ENCODE measurements at places on chromosomes 5 and 9.

DNA sequence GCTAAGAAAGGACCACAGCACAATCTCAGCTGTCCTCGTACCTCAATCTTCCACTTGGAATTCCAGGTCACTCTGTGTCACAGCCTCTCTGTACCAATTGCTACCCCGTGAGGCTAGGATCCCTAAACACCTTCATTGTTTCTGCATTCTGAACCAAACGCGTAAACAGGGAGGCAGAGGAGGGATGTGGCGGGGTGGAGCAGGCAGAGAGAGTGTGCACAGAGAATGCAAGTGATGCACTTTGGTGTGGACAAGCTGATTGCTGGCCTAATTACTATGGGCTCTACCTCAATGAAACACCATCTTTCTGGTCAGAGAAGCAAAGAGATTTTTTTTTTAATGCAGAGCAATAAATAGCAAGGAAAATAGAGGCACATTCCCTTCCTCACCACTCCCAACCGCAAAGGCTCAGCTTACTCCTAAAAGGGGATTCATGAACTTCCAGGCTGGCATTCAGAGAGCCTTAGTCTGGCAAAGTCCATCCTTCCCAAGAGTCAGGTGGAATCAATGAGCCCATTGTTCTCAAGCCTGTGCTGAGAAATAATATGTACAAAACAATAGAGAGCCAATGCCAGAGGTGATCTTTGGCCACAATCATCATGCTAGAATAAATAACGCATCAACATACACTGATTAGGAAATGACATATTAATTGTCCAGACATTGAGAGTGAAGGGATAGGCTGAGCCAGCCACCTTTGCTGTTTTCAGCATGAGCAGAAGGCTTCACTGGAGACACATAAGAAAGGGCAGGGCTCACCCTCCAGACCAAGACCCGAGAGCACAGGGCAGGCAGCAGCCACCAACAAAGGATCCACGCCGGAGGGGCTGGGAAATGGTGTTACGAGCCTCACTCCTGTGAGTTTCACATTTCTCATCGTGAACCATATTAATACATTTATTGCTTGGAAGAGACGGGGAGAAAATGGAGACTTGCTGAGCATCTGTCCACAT lies 278.8 kb downstream of the ENC1 start:
- DNase-seq: no peak

DNA sequence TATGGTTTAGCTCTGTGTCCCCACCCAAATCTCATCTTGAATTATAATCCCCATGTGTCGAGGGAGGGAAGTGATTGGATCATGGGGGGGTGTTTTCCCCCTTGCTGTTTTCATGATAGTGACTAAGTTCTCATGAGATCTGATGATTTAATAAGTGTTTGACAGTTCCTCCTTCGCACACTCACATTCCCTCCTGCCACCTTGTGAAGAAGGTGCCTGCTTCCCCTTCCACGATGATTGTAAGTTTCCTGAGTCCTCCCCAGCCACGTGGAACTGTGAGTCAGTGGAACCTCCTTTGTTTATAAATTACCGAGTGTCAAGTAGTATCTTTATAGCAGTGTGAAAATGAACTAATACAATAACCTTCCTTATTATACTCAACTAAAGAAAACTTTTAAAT lies 24.3 kb upstream of the TEX10 start:
- DNase-seq: no peak

DNA sequence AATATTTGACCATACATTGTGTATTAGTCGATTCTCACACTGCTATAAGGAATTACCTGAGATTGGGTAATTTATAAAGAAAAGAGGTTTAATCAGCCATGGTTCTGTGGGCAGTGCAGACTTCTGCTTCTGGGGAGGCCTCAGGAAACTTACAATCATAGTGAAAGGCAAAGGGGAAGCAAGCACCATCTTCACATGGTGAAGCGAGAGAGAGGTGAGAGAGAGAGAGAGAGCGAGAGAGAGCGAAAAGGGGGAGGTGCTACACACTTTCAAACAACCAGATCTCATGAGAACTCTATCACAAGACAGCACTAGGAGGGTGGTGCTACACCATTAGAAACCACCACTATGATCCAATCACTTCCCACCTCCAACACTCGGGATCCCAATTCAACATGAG lies 4.1 kb upstream of the GRAMD2B start:
- no peak for DNase-seq

DNA sequence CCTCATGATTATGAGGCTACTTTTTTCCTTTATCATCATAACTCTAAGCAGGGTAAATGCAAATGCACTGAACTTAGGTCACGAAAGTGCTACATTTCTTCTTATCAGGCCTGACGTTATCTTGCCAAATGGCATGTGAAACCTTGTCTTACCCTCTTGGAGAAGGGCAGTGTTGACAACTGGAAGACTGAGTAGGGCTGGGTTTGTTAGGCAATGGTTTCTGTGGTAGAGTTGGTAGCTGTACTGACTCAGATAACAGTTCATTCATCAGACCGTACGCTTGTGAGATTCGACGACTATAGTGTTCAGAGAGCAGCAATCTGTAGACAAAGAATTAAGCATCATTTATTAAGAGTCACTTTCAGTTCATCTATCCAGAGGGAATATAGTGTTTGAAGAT lies 127.7 kb downstream of the CPLANE1 start:
- no peak for DNase-seq

- DNase-seq: no peak
These were observed 18.5 kb upstream of the GNE start for GRCh38 chr9:36276781-36277181.

- DNase-seq: no peak
These were observed 16.7 kb upstream of the SLC25A51 start for GRCh38 chr9:37920471-37921167.

- no peak for DNase-seq
These were observed 299.7 kb downstream of the NPR3 start for GRCh38 chr5:33010846-33011245.

DNA sequence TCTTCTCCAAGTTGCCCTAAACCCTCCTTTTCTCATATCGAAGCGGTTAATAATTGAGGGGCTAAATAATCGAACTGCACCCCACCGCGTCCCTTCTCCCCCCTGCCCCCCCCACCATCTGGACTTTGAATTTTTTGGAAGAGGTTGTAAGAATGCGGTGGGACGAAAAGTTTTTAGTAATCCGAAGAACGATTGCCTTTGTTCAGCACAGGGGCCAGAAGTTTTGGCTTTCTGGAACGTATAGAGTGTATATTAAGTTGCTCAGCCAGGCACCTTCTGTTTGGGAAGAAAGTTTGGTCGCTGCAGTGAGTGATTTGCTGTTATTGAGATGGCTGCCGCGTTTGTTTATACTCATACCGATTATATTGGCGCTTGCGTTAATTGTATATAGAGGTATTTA lies 518 bp downstream of the ERBIN start:
- no peak for DNase-seq

- DNase-seq: no peak
These were observed 2.1 kb downstream of the EDIL3 start for GRCh38 chr5:84382363-84383295.

DNA sequence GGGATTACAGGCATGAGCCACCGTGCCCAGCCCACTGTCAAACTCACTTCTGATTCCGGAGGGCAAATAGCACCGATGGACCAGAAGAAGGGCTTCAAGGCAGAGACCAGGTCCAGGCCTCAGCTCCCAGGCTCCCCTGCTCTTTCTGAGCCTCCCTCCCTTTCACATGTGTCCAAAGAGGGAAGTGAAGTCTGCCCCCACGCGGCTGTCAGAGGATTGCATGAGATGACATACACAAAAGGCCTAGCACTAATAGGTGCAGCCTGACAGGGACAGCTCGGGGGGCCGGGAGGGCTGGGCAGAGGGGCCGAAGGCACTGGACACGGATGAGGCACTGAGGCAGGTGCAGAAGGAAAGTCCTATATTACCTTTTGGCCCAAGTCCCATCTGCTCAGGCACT lies 16.1 kb downstream of the FBP1 start:
- no peak for DNase-seq

- DNase-seq: no peak
These were observed 237.5 kb downstream of the CHSY3 start for GRCh38 chr5:130141659-130142320.

DNA sequence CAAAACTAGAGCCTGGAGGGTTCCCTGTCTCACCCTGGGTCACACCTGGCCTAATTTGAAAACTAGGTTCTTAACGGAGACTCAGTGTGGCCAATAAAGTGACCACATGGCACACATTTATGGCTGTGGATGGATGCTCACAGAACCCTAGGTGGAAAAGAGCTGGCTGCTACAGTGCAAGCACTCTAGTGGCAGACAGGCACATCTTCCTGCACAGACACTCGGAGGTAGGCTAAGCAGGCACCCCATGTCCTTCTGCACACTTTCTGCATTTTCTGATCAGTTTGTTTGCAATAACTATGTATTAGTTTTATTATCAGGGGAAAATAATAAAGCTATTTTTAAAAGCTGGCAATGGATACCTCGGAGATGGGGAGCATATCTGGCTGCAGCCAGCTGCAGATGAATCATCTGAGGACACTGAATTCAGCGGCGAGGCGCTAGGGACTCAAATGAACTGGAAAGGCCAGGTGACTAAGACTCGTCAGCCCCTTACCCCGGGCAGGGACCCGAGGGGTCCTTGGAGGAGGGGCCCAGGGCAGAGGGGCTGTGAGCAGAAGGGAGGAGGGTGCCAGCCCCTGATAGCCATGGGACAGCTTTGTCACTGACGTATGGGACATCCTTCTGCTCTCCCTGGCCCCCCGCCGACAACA lies 96.2 kb downstream of the OLFM1 start:
- no peak for DNase-seq

DNA sequence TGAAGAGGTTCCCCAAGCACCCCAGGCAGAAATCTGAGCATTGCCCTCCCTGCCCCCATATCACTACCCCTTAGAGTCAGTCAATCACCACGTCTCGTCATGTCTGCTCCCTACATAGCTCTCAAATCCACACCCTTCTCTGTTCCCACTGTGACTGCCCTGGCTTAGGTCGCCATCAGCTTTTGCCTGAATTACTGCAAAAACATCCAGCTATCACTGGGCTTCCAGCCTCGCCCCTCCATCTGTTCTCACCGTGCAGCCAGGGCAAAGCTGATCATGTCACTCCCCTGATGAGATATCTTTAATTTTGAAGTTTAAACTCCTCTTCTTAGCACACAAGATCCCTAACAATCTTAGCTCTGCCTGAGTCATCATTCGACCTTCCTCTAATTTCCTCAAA lies 89.6 kb upstream of the TBC1D2 start:
- no peak for DNase-seq

DNA sequence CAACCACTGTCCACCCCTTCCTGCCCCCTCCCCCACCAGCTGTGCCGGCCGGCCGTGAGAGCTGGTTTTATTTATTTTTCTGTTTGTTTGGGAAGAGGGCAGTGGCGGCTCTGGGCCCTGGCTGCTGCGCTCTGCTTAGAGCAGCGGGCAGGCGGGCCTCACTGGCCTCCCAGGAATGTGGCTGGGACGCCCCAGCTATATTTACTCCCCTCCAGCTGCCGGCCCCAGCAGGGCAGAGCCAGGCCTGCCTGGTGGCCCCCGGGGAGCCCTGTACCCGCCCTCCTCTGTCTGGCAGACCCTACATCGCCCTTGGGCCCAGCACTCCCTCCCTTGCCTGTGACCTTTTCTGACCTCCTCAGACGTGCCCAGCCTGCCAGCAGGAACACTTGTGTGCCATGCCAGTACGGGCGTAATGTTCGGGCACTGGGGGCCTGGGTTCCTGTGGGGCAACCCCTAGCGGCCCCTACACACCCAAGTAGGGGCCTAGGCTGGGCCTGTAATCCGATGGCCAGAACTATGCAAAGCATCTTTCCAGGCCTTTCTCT lies 7.7 kb downstream of the CXXC5 start:
- no peak for DNase-seq

GRCh38 chr9:112750016-112750763 lies at the start of gene SNX30:
Gene SNX30 (plus strand): TSS chr9:112750760. CDS start chr9:112751002, 242 bp downstream.
- DNase-seq: no peak

GRCh38 chr9:112601636-112602035 lies 115.0 kb downstream of the KIAA1958 start:
- DNase-seq: no peak

- no peak for DNase-seq
These were observed 11.0 kb downstream of the RGS3 start for GRCh38 chr9:113474360-113475028.

GRCh38 chr9:3329361-3329760 lies 196.4 kb downstream of the RFX3 start:
- DNase-seq: no peak

- no peak for DNase-seq
These were observed 49.4 kb downstream of the SLC46A2 start for GRCh38 chr9:112841261-112841660.

GRCh38 chr5:126055348-126055729 lies 367.9 kb upstream of the GRAMD2B start:
- no peak for DNase-seq

All from activated naive CD4-positive, alpha-beta T cell (primary cell).